SW 1271 (cell line): ENCODE measurements at places on chromosomes 5 and 9.

- no peak for DNase-seq
These were observed 96.4 kb upstream of the EDIL3 start for GRCh38 chr5:84480873-84481637.

DNA sequence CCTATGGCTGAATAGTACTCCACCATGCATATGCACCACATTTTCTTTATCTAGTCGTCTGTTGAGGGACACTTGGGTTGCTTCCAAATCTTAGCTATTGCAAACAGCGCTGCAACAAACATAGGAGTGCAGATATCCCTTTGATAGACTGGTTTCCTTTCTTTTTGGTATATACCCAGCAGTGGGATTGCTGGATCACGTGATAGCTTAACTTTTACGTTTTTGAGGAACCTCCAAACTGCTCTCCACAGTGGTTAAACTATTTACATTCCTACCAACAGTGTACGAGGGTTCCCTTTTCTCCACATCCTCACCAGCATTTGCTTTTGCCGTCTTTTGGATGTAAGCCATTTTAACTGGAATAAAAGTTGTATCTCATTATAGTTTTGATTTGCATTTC lies 142.6 kb downstream of the TARS1 start:
- DNase-seq, result no peak

DNA sequence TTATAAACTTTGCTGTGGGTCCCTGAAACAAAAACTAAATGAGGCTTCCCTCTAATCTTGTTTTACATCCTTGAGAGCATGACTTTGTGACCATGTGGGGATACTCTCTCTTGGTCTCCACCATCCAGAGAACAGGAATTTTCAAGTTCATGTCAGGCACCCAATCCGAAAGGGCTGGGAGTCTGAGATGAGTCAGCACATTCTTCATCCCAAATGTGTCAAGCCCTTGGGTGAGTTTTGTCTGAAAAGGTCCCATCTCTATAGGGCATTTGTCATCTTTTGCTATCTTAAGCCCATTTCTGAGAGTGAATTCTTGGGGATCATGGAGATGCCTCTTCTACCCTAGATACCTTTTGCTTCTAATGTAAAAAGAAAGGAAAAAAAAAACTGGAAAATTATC lies 26.9 kb upstream of the RAPGEF6 start:
- no peak for DNase-seq

- no peak for DNase-seq
These were observed 397.8 kb downstream of the EFNA5 start for GRCh38 chr5:107272954-107273353.
